ENCODE measurements at places on chromosomes 5 and 9.

DNA sequence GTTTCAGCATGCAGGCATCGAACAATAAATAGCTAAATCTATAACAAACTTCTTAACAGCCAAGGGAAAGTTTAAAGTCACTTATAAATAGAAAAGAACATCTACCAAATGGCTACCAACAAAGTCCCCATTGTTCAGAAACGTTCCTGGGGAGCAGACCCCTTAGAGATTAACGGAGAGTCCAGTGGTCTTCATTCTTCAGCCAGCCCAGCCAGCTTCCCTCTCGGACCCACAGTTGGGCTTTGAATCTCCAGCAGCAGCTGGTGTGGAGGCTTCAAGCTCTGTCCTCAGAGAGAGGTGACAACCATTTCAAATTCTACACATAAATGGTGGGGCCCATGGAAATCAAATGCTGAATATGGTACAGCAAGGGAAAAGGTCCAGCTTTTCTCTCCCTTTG lies 11.2 kb downstream of the ENC1 start:
- DNase-seq: no peak

GRCh38 chr5:151683986-151684588 lies 2.6 kb downstream of the SPARC start:
- peak; percentile 25 for DNase-seq

- peak; percentile 17 for DNase-seq
Measured at GRCh38 chr5:43432486-43433375, 20.5 kb upstream of the CCL28 start.

DNA sequence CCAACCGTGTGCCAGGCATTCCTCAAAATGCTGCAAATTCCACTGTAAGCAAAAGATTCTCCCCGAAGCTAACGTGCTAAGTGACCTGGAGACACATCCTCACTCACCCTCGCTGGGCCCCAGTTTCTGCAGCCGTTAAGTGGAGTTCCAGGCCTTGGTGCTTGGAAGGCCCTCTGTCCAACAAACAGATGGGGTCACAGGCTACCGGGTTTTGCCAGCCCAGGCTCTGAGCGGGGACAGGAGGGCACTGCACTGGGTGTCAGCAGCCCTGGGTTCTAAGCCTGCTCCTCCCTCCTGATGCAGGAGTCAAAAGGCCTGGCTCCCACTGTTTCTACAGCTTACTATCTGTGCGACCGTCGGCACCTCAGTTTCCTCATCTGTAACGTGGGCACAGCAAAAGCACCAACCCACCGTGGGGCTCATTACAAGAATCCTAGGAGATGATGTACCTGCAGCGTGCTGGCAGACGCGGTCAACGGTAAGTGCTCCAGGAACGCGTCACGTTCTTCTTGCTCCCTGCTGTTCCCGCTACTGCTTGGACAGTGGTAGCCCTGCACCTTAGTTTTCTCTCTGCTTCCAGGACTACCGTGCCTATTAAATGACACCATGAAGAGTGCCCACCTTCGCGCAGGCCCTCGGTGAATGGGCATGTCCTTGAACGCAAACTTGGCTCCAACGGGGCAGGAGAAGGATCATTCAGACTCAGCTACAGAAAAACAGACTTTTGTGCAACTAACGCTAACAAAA lies 84.8 kb downstream of the ADAMTS2 start:
- DNase-seq: no peak

- no peak for DNase-seq
Measured at GRCh38 chr5:107296572-107296971, 374.2 kb downstream of the EFNA5 start.
